Testis (tissue), 5 donors: ENCODE measurements at places on chromosomes 4 and X. TPM values are rescaled to one million over a fixed set of nuclear protein-coding genes. Genes with fewer than 3 reads are reported as not detected.

DNA sequence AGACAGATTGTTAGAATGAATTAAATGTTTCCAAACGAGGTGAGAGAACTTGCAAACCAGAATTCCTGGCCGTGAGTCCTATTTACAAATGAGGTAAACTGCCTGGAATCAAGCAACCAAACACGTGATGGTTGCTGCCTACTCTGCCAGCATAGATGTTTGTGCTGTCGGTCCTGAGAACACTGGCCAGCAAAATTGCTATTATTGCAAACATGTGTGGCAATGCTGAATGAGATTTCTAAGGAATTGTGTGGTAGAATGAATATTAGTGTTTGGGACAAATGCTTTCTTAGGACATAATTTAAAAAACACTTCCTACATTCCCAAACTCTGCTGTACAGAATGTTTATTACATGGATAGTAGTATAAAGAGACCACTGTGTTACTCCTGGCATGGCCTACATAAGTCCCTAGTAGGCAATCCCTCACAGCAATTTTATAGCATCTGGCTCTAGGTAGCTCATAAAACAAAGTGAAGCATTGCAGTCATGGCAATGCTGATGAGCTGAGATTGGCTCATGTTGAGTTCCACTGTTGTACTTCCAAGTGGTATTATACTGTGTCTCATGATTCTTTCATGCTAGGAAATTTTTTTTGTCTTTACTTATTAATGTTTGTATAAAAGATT lies 605.2 kb upstream of the EPHA5 start:
- H3K27me3 ChIP-seq = no peaks in the 10 kb centered on the region
- H3K4me3 ChIP-seq = no peak overlapping the region
- H3K4me1 ChIP-seq = no peaks in the 10 kb centered on the region
- H3K36me3 ChIP-seq = no peaks in the 10 kb centered on the region

GRCh38 chrX:130083656-130084382 lies 26.5 kb downstream of the ELF4 start:
- no peaks in the 10 kb centered on the region for H3K36me3 ChIP-seq
- no peak for DNase-seq
- H3K4me1 ChIP-seq = no peaks in the 10 kb centered on the region
- no peaks in the 10 kb centered on the region for H3K27me3 ChIP-seq
- no peak overlapping the region for H3K27ac ChIP-seq

The AMOT gene
- total RNA-seq = 14.9 TPM

The RHOXF2B gene
- 6.1 TPM for total RNA-seq

The ZFP92 gene
- 2.2 TPM for total RNA-seq

GRCh38 chr4:147034372-147034771 lies 88.7 kb upstream of the TTC29 start:
- no peak overlapping the region for H3K4me3 ChIP-seq
- H3K27me3 ChIP-seq = no peaks in the 10 kb centered on the region
- no peaks in the 10 kb centered on the region for H3K4me1 ChIP-seq
- no peak for DNase-seq
- no peak overlapping the region for H3K27ac ChIP-seq
